Naive B cell (primary cell): ENCODE measurements at places on chromosomes 7 and 10. TPM values are rescaled to one million over a fixed set of nuclear protein-coding genes. Genes with fewer than 3 reads are reported as not detected.
A peak's percentile ranks its signal among the peaks of the same experiment; 100 is the strongest.

DRGX gene
- not detected for polyA plus RNA-seq

DNA sequence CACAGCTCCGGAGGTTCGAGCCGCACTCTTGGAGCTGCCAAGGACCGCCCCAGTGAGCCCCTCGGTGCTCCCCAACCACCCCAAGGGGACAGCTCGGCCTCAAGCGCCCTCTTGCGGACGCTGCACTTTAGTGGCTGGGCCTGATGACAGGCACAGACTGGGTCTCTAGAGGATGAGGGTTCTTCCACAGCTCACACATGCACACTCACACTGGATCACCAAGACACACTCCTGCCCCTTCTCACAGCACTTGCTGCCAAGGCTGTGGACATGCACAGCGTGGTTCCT lies 2.1 kb downstream of the RET start:
- H3K4me1 ChIP-seq, result peaks cover 19% of the 10 kb centered on the region
- no peak overlapping the region for H3K27ac ChIP-seq
- H3K27me3 ChIP-seq, result peaks cover 46% of the 10 kb centered on the region
- no peak for DNase-seq

GRCh38 chr10:43997330-43997729 lies 348.6 kb upstream of the ZNF32 start:
- H3K36me3 ChIP-seq, result peaks cover 8% of the 10 kb centered on the region
- H3K27me3 ChIP-seq, result peaks cover 4% of the 10 kb centered on the region
- H3K4me3 ChIP-seq, result no peak overlapping the region
- H3K27ac ChIP-seq, result no peak overlapping the region

- H3K4me3 ChIP-seq, result peak overlapping the region; percentile 100
- H3K27ac ChIP-seq, result peak overlapping the region; percentile 100
- peaks cover 7% of the 10 kb centered on the region for H3K36me3 ChIP-seq
- DNase-seq, result no peak
Measured at GRCh38 chr10:73744664-73744975, 448 bp downstream of the SEC24C start.

DNA sequence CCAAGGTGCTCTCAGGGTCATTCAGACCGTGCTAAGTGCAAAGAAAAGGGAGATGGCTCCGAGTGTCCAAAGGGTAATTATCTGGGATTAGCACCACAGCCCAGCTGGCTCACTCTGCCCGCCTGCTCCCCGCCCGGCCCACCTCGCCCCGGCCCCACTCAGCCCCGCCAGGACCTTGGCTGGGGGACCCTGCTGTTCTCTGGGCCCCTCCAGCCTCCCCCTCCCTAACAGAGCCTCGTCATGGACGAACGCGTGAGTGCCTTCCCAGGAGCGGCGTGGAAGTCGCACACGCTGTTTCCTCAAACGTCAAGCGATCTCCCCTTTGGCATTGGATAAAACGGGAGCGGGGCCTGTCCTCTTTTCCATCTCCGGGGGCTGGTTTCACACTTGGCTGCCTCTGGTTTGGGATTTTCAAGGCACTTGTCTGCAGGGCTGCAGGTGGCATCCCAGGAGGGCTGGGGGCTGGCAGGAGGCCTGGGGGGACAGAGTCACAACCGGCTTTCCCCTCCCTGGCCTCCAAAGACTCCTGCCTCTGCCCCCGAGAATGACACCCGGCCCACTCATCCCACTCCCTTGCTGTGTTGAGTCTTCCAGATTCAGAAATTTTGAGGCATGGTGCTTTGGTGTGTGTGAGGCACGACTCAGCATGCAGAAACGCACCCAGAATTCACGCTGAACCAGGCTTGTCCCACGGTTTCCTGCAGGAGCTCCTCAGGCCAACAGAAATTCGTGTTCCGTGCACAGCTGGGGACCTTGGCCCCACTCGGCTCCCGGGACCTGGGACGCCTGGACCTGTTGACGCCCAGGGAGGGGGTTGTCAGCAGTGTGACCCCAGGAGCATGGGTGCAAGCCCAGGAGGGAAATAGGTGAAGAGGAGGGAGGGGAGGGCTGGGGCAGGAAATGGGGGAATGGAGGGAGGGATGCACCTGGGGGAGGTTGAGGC lies 110.0 kb downstream of the PDGFA start:
- H3K27ac ChIP-seq, result no peak overlapping the region
- no peaks in the 10 kb centered on the region for H3K36me3 ChIP-seq
- DNase-seq, result no peak
- no peak overlapping the region for H3K4me3 ChIP-seq
- peaks cover 4% of the 10 kb centered on the region for H3K4me1 ChIP-seq

DNA sequence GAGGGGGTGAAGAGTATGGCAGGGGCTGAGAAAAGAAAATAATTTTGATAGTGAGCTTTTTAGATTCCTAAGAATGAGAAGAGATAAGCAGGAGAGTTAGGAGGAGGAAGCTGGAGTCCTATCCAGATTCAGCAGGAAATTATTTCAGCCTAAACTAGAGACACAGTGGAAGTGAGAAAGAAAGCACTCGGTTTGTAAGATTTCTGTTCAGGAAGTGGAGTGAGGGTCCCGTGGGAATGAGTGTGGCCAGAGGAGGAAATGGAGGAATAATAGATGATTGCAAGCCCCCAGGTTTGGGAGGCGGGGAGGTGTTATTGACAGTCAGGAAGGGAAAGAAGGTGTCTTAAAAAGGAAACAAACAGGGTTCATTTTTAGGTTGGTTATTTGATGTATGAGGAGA lies 84.8 kb upstream of the NRP1 start:
- no peak overlapping the region for H3K4me3 ChIP-seq
- no peak overlapping the region for H3K27ac ChIP-seq
- H3K4me1 ChIP-seq, result no peaks in the 10 kb centered on the region
- H3K27me3 ChIP-seq, result peaks cover 6% of the 10 kb centered on the region
- H3K36me3 ChIP-seq, result no peaks in the 10 kb centered on the region
